ENCODE measurements at places on chromosomes 3 and 15.

- no peak for DNase-seq
Measured at GRCh38 chr15:98582900-98583554, 65.3 kb upstream of the IGF1R start.

DNA sequence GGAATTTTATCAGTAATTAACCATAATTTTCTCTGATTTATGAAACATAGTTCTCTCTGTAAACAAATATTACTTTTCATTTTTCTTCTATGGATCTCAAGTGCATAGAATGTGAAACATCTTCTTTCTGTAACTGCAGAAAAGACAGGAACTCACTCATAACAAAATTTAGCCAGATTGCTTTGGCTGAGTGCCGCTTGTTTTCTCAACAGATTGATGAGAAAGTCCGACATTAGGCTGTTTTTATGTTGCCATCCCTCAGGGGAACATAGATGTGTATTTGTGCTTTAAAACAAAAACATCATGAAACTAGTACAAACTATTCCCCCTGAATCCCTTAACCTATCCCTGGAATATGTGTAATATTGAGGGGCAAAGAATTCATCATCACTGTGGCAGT is 154.2 kb downstream of the B3GALNT1 start:
- DNase-seq = no peak

DNA sequence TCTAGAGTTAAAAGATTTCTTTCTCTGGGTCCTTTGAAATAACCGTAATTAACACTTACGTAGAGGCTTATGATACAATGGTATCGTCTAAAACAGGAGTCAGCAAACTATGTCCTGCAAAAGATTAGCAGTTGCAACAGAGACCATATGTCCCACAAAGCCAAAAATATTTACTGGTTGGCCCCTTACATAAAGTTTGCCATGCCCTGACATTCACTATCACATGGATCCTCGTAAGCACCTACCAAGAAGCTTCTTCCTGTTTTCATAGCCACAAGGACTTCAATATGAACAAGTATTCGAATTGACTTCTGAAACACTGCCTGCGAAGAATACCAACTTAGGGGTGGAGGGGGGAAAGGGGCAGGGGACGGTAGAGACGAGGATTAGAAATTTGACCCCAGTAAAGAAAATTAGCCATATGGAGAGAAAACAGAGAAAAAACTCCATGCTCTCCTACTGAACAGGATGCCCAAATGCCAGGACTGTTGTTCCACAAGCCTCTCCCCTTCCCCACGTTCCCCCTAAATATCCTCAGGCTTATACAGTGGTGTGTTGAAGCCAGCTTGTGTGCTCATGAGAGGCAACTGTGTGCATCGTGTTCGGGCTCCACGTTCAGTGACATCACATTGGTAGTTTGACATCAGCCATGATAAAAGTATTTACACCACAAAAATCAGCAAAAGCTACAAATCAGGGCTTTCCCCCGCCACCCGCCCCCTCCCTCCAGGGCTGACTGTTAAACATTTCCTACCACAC is 144.1 kb upstream of the HES1 start:
- no peak for DNase-seq

- DNase-seq = no peak
Measured at GRCh38 chr3:95899494-95899893, 914.9 kb upstream of the EPHA6 start.

- peak; percentile 48 for DNase-seq
Measured at GRCh38 chr3:65485826-65486469, 552.8 kb downstream of the MAGI1 start.

- DNase-seq = peak; percentile 19
Measured at GRCh38 chr3:66428733-66429132, 72.1 kb downstream of the LRIG1 start.

GRCh38 chr3:129329858-129330257 is 51.2 kb downstream of the HMCES start:
- DNase-seq = no peak

- no peak for DNase-seq
Measured at GRCh38 chr3:187520027-187520945, 149.9 kb downstream of the SST start.

- DNase-seq = no peak
Measured at GRCh38 chr15:35043373-35044095, 41.6 kb downstream of the NANOGP8 start.

GRCh38 chr15:98547275-98547674 is 101.1 kb upstream of the IGF1R start:
- DNase-seq = no peak

DNA sequence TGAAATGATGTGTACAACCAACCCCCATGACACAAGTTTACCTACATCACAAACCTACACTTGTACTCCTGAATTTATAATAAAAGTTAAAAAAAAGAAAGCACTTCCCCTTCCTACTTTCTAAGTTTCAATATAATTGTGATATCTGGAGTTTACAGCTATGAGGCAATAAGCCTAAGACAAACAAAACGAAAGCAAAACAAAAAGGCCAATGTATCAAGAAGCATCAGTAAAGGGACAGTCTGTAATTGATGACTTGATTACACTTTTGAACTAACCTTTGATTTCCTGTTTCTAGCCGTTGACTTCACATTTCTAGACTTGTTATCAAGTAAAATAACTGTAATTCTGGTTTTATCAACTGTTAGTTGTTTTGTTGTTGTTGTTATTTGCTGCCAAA is 187.5 kb upstream of the CNTN3 start:
- no peak for DNase-seq

DNA sequence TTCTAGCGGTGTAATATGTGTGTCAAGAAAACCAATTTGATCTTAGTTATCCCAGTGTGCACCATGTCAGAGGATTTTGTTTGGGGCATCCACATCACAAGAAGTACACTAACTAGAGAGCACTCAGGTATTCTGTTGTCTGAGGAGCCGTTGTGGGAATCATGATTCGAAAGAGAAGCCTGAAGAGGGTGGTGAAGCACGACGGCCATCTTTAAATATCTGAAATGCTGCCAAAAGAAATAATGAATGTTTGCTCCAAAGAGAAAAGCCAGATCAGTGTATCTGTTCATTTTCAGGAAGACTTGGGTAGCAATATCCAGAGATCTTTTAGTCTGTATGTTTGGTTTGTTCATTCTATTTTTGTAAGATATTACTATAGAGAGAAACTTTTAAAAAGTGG is 180.7 kb downstream of the KLHL25 start:
- DNase-seq = no peak
